ENCODE measurements at places on chromosomes 11 and 22.
A peak's percentile ranks its signal among the peaks of the same experiment; 100 is the strongest.

DNA sequence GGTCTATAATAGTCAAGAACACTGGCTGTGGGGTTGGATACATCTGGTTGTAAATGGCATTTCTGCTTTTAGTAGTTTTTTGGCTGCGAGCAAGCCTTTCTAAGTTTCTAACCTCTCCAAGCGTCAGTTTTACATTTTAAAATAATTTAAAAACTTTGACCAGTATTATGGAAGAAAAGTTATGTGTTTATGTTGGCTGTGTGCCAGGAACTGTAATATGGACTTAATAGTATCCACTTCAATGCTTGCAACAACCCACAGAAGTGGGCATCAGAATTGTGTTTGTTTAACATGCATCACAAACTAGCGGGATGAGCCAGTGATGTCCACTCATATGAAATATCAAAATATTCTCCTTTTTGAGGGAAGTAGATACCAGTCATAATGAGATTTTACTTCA, 844.2 kb downstream of the JRKL start:
- no peak for DNase-seq

- DNase-seq, result no peak
Measured at GRCh38 chr11:14764179-14764578, 120.6 kb downstream of the PDE3B start.

DNA sequence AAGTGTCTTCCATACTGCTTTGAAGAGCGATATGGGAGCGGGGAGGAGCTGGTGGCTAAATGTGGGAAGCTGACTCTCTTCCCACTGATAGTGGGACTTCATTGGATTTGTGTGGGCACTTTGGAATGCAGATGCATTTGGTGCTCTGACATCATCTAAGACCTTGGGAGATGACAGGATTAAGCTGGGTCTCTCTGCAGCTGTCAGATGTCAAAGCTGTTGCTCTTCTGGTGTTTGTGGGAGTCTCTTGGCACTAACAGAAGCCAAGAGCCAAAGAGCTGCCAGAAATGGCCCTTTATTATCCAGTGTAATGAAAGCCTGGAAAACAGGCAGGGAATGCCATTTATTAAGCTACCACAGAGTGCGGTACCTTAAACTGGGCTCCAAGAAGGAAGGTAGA, 20.6 kb downstream of the GRAMD1B start:
- no peak for DNase-seq

DNA sequence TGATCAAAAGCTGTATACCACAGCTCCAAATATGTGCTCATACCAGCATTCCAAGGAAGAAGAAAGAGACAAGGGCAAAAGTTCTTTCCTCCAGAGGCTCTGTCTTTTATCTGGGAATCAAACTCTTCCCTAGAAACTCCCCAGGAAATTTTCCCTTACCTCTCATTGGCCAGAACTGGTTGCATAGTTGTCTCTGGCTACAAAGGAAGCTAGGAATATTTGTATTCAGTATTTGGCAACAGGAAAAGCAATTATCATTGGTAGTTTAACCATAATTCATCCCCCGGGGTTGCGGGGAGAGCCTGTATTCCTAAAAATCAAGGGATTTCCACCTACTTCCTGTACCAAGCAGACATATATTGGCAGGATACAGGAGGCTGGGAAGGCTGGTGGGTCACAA, 10.5 kb upstream of the ZFTA start:
- DNase-seq, result no peak

- DNase-seq, result no peak
Measured at GRCh38 chr11:9815486-9816136, 151.7 kb downstream of the SWAP70 start.

GRCh38 chr11:128985880-128986279, 43.2 kb upstream of the TP53AIP1 start:
- DNase-seq, result no peak

DNA sequence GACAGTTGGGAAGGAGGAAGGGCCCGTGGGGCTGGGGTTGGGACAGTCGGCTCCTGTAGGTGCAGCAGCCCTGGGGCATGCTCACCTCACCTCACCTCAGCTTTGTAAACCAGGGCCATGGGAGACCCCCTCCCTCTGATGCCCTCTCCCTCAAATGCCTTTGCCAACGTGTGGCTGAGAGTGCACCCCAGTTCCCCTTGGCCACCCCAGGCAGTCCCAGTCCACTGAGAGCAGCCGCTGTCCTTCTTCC, 4.2 kb upstream of the NEAT1 start:
- no peak for DNase-seq

DNA sequence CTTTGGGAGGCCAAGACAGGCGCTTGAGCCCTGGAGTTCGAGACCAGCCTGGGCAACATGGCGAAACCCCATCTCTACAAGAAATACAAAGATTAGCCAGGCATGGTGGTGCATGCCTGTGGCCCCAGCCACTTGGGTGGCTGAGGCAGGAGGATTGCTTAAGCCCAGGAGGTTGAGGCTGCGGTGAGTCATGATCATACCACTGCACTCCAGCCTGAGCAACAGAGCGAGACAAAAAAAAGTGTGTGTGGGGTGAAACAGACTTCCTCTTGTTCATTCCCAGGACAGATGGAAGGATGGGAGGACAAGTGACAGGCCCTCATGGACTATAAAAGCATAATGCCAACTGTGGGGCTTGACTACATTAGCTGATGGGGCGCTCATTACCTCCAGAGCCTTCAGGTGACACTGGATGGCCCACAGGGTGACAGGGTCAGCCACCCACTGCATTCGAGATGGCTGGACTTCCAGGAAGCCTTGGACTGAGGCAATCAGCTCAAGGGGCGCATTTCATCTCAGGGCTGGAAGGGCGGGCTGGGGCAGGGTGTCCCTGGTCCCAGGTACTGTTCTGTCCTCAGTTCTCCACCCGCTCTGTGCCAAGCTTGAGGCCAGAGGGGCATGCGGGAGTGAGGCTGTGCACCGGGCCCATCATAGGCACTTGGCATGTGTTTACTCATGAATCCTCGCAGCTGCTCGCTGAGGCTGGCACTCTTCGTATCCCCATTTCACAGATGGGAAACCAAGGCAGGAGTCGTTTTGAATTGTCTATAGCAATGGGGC, 12.5 kb downstream of the NPTXR start:
- no peak for DNase-seq

- no peak for DNase-seq
Measured at GRCh38 chr22:25002241-25002985, 49.9 kb downstream of the KIAA1671 start.

GRCh38 chr11:76802151-76802550, 19.0 kb downstream of the TSKU start:
- DNase-seq, result no peak

- peak; percentile 8 for DNase-seq
Measured at GRCh38 chr11:68312117-68312779, at the start of gene LRP5. LRP5 (plus strand) TSS chr11:68312591; CDS start chr11:68312715, 124 bp downstream.

- DNase-seq, result no peak
Measured at GRCh38 chr11:78365381-78365792, 52.2 kb downstream of the GAB2 start.

DNA sequence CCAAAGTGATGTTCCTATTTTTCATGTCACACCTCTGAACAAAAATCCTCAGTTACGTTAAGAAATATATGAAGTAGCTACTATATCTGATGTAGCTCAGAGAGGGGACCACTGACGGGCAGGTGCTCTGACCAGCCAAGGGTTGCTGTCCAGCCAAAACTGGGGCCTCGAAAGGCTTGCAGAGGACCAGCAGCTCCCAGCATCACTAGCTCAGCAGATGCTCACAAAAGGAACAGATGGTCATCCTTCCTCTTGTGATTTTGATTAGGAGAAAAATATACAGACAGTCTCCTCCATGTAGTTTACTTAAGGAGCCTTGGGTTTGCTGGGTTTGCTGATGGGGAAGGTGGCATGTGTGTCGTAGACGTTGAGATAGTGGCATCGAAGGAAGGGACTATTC, 374.6 kb upstream of the B3GAT1 start:
- no peak for DNase-seq

DNA sequence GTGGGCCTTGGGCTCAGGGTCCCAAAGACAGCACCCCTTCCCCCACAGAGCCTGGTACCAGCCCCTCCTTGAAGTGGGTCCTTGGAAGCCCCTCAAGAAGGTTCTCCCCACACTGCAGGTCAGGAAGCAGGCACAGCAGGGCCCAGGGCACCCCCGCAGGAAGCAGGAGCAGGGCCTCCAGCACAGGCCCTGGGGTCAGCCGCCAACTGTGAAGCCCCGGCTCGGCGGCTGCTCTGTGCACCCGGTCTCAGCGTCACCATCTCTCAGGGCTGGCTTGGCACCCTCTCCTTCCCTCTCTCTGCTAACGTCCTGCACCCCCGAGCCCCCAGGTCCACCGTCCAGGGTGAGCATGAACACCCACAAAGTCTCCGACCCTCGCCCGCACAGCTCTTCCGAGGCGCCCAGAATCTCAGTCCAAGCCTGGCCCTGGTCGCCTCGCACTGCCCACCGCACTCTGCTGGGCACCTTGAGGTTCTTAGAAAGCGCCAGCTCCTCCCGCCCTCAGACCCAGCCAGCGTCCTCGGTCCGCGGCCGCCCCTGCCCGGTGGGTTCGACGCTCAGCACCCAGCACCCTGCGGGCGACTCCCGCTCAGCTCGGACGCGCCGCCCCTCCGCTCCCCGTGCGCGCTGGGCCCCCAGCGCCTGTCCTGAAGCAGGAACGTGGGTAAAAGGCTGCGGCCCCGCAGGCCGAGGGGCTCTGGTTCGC, 1.4 kb upstream of the SIGIRR start:
- DNase-seq, result no peak

GRCh38 chr11:77163271-77163670, 35.2 kb downstream of the MYO7A start:
- DNase-seq, result no peak

DNA sequence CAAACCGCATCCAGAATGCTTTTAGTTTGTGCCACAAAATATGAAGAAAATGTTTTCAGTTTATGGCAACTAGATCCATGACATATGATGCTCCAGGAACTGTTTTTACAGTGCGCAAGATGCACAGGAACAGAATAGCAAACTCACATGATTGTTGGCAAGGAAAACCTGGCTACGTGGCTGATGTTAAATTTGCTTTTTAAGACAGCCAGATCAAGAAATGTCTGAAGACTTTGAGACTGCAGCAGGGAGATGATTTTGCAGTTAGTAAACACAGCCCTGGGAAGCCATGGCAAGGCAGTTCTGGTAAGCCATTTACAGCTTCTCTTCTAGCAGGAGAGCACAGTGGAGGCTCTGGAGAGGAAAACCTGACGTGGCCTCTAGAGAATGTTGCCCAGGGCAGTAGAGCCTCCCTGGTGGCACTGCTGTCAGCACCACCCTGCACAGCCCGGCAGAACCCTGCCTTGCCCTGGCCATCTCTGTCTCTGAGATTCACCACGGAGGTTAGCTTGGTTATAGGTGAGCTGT, 69.8 kb upstream of the TNRC6B start:
- DNase-seq, result peak; percentile 4

DNA sequence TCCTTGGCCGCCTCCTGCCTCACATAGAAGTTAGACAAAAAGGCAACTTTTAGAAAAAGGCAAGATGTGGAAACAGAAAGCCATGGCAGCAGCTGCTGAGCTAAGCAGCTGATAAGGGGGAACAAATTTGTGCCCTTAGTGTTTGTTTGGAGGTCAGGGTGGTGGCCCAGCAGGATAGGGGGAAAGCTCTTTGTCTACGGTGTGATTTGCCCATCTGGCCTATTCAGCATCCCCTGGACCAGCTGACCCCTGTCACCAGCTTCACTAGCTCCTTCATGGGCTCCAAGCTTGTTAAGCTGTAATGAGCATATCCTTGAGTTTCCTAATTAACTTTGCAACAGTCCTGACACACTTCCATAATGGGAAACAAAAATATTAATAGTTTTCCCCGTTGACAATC, 5.9 kb upstream of the ME3 start:
- no peak for DNase-seq

- no peak for DNase-seq
Measured at GRCh38 chr11:10601837-10602236, 33.4 kb upstream of the LYVE1 start.

DNA sequence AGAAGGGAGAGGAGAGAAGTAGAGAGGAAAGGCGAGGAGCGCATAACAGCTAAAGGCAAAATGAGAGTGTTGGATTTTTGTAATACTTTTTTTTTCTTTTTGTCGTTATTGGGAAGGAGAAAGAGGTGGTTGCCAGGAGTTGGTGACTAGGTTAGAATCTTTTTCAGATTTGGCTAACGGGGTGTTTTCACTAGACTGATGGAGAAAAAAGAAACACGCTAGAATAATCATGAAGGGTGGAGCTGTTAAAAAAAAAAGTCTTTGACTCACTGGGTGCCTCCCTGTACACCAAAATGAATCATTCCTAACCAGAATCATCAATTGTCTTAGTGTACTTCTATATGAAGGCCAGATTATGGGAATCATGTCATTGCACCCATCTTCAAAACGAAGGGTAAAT, 12.7 kb downstream of the BLID start:
- DNase-seq, result no peak

GRCh38 chr11:94884376-94884775, 89.0 kb downstream of the CWC15 start:
- no peak for DNase-seq

GRCh38 chr11:1034456-1035295, 1.8 kb downstream of the MUC6 start:
- DNase-seq, result no peak

DNA sequence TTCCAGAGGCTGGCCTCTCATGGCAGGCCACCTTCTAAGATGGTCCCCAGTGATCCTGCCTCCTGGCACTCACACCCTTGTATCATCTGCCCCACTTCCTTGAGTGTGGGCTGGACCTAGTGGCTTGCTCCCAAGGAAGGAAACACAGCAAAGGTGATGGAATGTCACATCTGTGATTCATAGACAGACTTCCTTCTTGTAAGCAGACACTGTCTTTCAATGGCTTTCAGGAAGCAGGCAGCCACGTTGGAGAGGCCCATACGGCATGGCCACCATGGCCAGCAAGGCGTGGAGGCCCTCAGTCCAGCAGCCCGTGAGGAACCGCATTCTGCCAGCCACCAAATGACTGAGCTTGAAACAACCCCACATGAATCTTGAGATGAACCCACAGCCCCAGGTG, 11.3 kb downstream of the LMO1 start:
- DNase-seq, result no peak

DNA sequence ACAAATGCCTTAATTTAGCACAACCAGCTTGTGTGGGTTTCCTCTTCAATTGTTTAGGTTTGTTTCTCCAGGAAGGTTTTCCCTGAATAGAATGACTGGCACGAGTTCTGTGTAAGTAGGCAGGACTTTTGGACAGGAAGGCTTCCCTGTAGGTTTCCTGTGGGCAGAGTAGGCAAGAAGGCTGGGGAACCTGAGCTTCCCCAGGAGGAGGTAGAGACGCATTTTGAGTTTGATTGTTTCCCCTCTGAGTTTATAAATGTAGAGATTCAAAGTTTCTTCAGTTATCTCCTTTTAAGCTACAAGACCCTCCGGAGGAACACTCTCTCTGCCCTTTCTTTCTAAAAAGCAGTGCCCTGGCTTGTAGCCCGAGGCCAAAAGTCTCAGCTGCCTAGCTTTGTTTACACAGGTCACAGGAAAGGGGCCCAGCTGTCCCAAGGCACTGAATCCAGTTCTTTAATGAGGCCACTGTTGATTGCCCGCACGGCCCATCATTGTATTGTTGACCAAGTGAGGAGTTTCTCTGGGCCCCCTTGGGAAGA, 66.6 kb upstream of the RDX start:
- DNase-seq, result no peak

Data from T1000 (cell line).